Calu3 (cell line): ENCODE measurements at places on chromosomes 12 and 14. TPM values are rescaled to one million over a fixed set of nuclear protein-coding genes. Genes with fewer than 3 reads are reported as not detected.

Gene DHH
- total RNA-seq, result not detected in 2 replicates

GRCh38 chr14:100790502-100791347 lies 35.2 kb upstream of the MEG3 start:
- DNase-seq, result no peak

Gene BAZ2A
- 158 and 187 TPM in 2 replicates for total RNA-seq

DNA sequence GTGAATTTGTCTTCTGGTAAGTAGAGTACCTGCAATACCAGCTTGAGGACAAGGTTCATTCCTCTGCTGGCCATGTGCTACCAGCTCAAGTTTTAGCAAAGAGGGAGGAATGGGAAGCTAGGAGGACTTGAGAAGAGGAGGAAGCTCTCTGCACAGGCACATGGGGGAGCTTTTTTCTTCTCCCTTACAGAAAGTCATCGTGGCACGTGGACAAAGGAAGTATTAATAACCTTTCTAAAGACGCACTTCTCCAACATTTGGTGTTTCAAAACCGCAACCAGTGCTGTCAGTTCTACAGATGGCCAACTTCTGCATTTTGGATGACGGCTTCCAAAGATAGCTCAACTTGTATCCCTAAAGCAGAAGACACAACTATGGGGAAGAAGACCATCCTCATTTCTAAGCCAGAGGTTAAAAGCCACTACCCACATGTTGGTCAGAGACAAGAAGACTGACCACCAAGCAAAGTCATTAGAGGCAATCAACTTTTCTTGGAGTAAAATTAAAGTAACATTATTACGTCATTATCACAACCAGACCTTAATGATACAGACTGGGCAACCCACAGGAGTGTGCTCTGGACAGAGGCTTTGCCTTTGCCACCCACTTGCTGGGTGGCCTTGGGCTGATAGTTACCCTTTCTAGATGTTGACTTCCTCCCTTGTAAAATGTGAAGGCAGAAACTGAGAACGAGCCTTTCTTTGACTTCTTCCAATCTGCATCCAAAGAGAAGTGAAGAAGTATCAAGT lies 12.3 kb upstream of the TMED10 start:
- DNase-seq, result no peak

Gene HPD
- not detected in 2 replicates for total RNA-seq

GRCh38 chr12:130437555-130438242 lies 100.0 kb downstream of the PIWIL1 start:
- no peak for DNase-seq

Gene ART4
- total RNA-seq, result not detected in 2 replicates

DNA sequence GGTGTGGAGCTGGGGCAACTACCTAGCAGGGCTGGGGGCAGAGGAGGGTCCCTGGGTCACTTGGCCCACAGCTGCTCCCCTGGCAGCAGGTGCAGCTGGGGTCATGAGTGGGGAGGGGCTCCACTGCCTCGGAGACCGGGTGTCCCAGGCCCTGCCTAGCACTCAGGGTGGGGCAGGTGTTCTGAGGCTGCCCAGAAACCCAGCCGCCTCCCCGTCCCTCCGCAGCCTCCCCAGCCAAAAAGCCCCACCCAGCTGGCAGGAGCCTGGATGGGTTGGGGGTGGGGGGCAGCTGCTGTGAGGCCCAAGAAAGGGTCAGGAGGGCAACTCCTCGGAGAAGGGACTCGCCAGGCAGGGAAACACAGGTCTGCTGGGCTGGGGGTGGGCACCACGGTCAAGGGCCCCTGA lies 11.2 kb downstream of the AHNAK2 start:
- DNase-seq, result no peak

Gene PMCH
- not detected in 2 replicates for total RNA-seq

Gene ERG28
- total RNA-seq, result 30.5 and 30.9 TPM in 2 replicates

Gene SLC7A8
- 0.29 TPM in 1 of 2 replicates, not detected in the other for total RNA-seq

Gene MMP14
- total RNA-seq, result 7.8 and 10.5 TPM in 2 replicates

GRCh38 chr12:51373187-51373586 lies 18.0 kb downstream of the GALNT6 start:
- no peak for DNase-seq

DNA sequence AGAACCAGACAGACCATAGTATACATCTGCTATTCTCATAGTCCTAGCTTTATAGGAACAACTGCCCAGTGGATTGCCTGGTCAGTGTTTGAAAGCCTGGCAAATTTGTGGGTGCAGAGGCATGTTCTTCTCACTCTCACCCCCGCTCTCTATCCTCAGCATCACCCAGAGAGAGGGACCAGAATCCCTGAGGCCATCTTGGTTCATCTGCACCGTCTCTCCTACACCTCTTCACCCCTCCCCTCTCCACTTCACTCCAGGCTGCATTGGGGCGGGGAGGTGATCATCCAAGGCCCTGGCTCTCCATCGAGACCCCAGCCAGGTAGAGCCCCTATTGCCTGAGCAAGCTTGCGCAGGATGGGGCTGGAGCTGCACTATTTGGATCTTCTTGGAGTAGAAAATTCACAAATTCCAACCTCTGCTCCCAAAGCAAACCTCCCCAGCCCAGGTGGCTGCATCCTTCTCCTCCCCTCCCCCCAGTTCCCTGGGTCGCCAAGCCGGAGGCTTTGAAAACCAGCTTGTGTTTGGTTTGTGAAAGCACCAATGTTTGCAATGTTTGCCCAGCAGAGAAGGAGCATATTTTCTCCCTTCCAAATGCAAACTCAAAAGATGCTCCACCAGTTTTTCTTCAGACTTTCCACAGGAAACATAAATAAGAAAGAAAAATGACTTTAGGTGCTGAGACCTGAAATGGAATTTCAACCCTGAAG lies 18.6 kb upstream of the COL2A1 start:
- DNase-seq, result no peak

- DNase-seq, result no peak
Measured at GRCh38 chr12:3228552-3228951, 151.4 kb downstream of the TSPAN9 start.

DNA sequence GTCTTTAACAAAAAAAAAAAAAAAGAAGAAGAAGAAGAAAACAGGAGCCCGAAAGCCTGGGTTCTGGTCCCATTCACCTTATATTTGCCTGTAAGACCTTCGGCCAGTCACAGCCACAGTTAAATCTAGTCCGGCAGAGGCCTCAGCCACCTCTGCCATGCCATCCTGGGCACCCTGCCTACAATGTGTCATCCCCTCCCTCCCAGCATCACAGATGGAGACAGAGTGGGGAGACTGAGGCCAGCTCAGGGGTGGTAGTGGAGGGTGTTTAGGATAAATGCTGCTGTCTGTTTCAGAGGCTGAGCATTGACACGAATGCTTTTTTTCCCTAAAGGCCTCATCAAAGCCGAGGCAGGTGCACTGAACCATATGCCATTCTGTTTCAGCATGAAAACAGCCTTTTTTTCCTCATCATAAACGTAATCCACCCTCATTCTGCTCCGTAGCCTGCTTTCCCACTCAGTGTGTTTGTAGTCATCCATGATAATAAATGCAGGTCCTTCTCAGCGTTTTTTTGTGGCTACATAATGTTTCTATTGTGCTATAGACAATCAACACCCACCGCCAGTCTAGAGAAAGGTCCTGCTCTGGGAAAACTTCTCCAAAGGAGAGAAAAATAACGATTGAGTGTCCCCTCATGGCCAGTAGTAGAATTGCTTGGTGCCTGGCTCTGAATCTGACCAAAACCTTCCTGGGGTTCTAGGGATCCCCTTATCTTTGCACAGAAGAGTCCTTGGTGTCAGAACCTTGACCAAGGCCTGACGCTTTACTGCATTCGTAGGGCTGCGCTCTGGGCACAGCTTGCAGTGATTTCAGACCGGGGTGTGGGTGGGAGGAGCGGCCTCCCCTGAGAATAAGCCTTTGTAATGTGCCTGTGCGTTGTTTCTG lies 41.1 kb upstream of the TSPAN9 start:
- no peak for DNase-seq

GRCh38 chr14:42673963-42674362 lies 1067.3 kb downstream of the LRFN5 start:
- DNase-seq, result no peak

Gene RHEBL1
- 2.0 and 2.6 TPM in 2 replicates for total RNA-seq

- DNase-seq, result no peak
Measured at GRCh38 chr12:563250-563781, 99.9 kb downstream of the NINJ2 start.

- no peak for DNase-seq
Measured at GRCh38 chr12:71602761-71603577, 60.7 kb downstream of the ZFC3H1 start.

Gene GALNT9
- total RNA-seq, result 0.54 and 1.5 TPM in 2 replicates

Gene GPRC5D
- not detected in 2 replicates for total RNA-seq

Gene LBHD2
- total RNA-seq, result not detected in 2 replicates

- no peak for DNase-seq
Measured at GRCh38 chr12:95257541-95257940, 39.9 kb downstream of the VEZT start.

DNA sequence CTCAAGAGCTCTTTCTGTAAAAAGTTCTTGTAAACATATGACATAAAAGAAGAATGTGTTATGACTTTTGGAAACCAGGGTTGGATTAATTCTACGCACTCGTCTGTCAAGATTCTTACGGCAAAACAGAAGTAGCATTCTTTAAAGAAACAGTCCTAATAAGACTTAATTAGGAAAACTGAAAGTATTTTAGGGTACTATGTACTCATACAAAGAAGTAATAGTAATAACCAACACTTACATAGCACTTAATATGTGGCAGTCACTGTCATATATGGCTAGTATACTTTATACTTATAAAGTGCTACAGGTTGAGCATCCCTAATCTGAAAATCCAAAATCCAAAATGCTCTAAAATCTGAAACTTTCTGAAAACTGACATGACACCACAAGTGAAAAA lies 72.9 kb upstream of the ST8SIA1 start:
- no peak for DNase-seq

DNA sequence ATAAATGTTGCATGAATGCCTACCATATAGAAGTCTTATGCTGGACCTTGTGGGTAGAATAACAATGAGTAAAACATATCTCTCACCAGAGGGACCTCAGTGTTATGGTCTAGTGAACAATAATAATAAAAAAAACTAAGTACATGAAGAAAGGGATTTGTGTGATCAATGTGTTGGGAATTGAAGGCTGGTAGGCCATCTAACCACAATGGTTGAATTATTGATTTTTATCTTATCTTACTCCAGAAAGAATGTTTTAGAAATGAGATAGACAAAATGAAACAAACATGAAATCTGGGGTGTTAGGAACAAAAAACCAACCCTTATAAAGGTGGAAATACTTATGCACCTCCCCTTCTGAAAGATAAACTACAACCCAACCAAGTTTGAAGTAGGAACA lies 243.9 kb upstream of the LRIG3 start:
- DNase-seq, result no peak
